Left renal pelvis (tissue), 4 donors: ENCODE measurements at places on chromosomes 1 and 21. TPM values are rescaled to one million over a fixed set of nuclear protein-coding genes. Genes with fewer than 3 reads are reported as not detected.

Gene TDRD5
- 3.5 TPM for polyA plus RNA-seq

Gene RCSD1
- polyA plus RNA-seq: 13.0 TPM

Gene SSR2
- polyA plus RNA-seq: 422 TPM

Gene HSD3B1
- polyA plus RNA-seq: 1.1 TPM

Gene LINGO4
- 0.04 TPM for polyA plus RNA-seq

Gene MTMR11
- 34.0 TPM for polyA plus RNA-seq

Gene GSTM5
- polyA plus RNA-seq: 67.9 TPM

Gene SLC9C2
- polyA plus RNA-seq: 0.09 TPM

Gene RWDD3
- polyA plus RNA-seq: 48.5 TPM

Gene KLHDC8A
- 8.5 TPM for polyA plus RNA-seq

Gene AXDND1
- polyA plus RNA-seq: 17.1 TPM

Gene GPN2
- polyA plus RNA-seq: 30.6 TPM

Gene DDR2
- polyA plus RNA-seq: 29.0 TPM

Gene KPRP
- polyA plus RNA-seq: not detected

Gene NHLH2
- not detected for polyA plus RNA-seq

- no peak for DNase-seq
Observed at GRCh38 chr1:161131523-161132409, 701 bp downstream of the DEDD start.

GRCh38 chr1:184747089-184747955, 7.3 kb downstream of the EDEM3 start:
- DNase-seq: no peak

DNA sequence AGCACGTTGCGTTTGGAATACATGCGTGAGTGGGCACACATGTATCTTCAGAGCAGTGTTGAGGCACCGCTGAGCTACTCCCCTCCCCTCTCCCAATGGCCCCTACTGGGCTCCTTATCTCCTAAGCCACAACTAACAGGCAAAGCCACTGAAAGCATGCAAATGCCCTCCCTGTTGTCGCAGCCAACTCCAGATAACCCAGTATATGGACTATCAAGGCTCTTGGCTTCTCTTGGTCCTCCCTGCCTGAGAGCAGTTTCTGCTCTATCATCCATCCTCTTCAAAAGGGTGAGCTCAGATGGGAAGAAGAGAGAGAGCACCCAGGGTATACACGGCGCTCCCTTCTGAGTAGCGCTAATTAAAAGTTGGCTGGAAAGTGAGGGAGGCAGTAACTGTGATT, 58.5 kb upstream of the CNTN2 start:
- no peak for DNase-seq

DNA sequence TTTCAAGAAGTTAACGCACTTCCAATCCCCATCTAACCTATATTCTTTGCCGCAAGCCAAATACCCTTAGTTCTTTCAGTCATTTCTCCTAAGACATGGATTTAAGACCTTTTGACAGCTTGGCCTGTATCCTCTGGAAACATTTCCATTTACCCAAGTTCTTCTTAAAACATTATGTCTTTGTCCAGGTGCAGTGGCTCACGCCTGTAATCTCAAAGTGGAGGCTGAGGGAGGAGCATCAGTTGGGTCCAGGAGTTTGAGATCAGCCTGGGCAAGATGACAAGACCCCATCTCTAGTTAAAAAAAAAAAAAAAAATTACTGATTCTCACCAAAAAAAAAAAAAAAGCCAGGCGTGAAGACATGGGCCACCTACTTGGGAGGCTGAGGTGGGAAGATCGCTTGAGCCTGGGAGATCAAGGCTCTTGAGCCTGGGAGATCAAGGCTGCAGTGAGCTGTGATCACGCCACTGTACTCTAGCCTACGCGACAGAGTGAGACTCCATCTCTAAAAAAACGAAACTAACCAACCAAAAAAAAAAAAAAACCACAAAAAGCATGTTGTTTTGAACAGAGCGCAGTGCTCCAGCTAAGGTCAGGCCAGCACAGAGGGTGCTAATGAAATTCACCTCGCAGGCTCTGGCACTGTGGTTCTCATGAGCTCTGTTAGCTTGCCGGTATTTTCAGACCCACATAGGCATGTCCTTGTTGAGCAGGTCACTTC, 36.0 kb downstream of the NUAK2 start:
- DNase-seq: no peak

- DNase-seq: no peak
Observed at GRCh38 chr1:9426291-9426711, 113.0 kb upstream of the SLC25A33 start.

GRCh38 chr1:94101613-94102525, 19.1 kb downstream of the ABCA4 start:
- no peak for DNase-seq

GRCh38 chr1:26745191-26745590, 42.6 kb upstream of the PIGV start:
- DNase-seq: no peak

GRCh38 chr1:198151688-198152087, 5.1 kb upstream of the NEK7 start:
- DNase-seq: no peak

DNA sequence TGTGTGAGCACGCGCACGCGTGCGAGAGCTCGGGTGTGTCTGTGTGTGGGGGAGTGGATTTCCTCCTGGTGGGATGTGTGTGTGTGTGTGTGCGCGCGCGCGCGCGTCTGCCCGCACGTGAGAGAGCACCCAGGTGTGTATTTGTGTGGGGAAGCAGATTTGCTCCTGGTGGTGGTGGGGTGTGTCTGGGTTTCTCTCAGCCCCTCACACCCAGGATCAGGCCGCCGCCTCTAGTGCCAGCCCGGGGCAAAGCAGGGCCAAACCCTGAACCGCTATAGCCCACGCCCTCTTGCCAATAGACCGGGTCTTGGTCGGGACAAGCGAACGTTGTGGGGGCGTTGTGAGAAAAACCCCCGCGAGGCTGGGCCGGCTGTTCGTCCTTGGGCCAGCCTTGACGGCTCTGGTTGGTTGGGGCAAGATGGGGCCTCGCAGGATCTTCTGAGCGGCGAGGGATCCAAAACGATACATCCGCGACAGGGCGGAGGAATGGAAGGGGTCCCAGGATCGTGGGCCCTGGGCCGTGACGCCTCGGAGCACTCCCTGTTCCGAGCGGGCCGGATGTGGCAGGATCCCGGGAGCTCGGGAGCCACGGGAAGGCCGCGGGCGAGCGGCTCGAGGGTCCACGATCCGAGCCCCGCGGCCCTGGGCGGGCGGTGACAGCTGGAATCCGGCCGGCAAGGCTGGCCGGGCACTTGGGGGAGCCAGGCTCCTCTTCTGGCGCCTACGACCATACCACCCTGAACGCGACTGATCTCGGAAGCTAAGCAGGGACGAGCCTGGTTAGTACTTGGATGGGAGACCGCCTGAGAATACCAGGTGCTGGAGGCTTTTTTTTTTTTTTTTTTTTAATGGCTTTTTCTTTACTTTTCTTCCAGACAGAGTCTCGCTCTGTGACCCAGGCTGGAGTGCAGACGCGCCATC, 68.2 kb downstream of the RNF187 start:
- no peak for DNase-seq

DNA sequence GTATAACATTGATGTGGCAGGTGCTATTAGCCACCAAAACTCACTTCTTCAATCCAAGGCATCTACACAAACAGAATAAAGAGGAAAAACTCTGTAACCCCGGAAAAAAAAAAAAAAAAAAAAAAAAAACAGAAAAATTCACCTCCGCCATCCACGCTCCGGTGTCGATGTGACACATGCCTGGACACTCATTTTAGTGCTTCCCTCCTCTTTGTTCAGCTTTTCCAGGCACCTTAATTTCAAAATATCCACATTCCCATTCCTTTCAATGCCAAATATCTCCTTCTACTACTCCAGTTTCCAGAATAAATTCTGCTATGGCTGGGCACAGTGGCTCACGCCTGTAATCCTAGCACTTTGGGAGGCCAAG, 5.8 kb upstream of the RERE start:
- no peak for DNase-seq

GRCh38 chr1:153946622-153947241, at the start of gene DENND4B:
TSS of gene DENND4B (minus strand) at chr1:153946718. CDS start at chr1:153944374, 2,344 bp downstream.
- no peak for DNase-seq

DNA sequence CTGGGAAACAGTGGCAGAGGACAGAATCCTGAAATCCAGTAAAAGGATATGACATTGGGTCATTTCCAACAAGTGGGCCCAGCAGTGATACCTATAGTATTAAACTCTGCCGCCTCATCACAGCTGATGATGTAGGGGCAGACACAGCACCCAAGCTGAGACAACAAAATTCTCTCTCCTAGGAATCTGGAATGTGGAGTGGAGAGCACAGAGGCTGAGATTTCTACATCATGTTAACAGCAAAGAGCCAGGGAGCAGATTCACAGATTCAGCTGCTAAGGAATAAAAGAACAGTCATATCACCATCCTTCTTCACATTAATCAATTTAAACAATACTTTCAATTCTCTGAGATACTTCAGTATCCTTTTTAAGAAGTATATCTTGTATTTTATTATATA, 61.9 kb downstream of the CRP start:
- no peak for DNase-seq

GRCh38 chr1:200668514-200669313, 993 bp downstream of the DDX59 start:
- no peak for DNase-seq

DNA sequence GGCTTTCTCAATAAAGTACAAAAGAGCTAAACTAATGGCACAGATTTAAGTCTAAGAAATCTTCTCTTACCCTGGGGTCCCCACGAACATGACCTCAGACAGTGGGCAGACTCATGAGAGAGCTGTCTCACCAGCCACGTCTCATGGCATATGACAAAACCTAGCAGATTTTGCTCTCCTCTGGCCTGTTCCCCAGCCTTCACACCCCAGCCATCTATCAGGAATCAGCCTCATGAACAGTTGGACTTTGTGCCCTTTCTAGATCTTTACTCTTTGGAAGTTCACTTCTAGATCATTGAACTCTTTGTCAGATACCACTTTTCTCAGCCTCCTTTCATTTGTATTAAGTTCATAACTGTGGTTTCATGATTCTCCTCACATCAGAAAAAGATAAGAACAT, 14.2 kb upstream of the HSD3B1 start:
- no peak for DNase-seq

DNA sequence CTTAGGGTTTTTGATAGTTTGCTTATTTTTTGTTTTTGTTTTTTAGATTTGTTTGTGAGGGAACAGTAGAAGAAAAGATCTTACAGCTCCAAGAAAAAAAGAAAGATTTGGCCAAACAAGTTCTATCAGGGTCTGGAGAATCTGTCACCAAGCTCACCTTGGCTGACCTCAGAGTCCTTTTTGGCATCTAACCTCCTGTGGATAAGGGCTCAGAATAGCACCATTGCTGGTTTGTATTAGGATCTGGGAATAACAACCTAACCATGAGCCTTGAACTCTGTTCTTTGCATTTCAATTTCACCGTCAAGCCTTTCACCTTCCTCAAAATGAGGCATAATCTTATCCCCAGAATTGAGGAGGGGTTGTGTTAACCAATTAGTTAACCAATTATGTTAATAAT, 20.2 kb downstream of the TRIM45 start:
- DNase-seq: no peak

- DNase-seq: no peak
Observed at GRCh38 chr1:244442850-244443249, 8.9 kb downstream of the ADSS2 start.

DNA sequence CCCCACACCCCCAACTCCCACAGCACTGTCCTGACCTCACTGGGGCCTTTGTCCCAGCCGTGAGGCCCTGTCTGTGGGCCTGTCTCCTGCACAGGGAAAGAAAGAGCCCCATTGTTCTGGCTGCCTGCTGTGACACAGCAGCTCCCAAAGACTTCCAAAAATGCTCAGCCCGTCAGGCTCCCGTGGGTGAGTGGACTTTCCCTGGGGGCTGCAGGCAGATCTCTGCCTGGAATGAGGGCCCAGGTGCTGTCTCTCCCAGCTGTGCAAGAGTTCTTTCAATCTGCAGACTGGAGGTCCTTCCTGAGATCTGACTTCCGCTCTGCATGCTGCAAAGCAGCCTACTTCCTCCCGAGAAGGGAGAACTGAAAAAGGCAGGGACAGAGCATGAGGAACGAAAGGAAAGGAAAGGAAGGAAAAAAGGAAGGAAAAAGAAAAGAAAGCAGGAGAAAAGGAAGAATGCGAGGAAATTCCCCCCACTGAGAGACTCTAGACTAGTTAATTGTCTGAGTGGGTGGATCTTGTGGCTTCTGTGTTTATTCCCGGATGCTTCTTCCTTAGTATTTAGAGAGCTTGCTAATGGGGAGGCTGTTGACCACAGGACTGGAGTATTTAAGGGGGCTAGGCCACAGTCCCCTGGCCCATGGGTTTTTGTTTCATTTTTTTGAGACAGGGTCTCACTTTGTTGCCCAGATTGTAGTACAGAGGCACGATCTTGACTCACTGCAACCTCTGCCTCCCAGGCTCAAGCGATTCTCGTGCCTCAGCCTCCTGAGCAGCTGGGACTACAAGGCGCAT, 15.0 kb downstream of the NES start:
- DNase-seq: no peak

DNA sequence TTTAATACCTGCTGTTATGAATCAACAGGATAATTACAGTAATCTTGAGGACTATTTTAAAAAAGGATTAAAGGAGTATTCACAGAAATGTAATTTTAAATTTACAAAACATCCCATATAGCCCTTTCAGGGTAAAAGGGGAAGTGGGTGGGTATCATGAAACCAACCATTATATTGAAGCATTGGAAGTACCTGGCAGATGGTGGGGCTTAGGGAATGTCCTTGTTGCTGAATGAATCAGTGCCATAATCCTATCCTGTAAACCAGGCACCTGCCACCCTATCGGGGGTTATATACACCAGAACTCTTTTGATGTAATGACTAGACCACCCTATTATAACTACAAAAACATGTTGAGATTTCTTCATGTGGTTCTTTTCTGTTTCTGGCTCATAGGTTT, 30.4 kb downstream of the CDC14A start:
- no peak for DNase-seq

- no peak for DNase-seq
Observed at GRCh38 chr1:234954613-234955012, 174.0 kb downstream of the TOMM20 start.

- no peak for DNase-seq
Observed at GRCh38 chr1:155703216-155703615, 14.3 kb downstream of the DAP3 start.

DNA sequence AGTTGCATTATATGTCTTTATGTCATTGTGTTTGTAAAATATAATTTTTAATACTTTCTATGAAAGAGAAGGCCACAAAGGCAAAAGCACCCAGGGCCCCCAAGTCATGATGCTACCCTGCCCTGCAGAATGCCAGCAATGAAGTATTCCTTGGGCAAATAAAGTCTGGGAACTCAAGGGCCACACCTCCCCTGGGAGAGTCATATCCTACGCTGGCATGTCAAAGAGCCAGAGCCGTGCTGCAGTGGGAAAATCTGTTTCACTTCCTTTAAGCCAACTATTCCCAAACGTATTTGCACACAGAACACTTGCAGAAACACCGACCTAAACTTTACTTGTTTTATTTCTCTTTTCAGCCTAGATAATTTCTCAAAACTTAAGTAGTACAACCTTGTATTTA, 98.4 kb upstream of the KAZN start:
- no peak for DNase-seq

DNA sequence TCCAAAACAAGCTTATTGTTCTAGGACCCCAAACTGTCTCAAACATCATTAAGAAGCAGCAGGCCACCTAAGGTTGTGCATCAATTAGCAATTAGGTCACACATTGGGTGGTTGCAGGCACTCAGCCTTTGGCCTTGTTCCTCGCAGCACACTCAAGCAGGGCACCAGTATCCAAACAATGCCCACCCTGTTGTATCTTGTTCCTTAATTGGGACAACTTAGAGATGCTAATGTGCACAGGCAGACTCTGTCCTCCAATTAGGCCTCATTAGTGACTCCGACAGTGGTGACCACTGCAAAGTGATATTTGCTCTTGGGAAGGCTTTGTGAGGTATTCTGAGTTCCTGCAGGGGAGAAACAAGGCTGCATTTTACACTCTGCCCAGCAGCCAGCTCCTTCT, 515.1 kb upstream of the PTBP2 start:
- DNase-seq: no peak

GRCh38 chr1:65174585-65174984, 26.6 kb downstream of the AK4 start:
- no peak for DNase-seq
